ENCODE measurements at places on chromosomes 4 and X.

DNA sequence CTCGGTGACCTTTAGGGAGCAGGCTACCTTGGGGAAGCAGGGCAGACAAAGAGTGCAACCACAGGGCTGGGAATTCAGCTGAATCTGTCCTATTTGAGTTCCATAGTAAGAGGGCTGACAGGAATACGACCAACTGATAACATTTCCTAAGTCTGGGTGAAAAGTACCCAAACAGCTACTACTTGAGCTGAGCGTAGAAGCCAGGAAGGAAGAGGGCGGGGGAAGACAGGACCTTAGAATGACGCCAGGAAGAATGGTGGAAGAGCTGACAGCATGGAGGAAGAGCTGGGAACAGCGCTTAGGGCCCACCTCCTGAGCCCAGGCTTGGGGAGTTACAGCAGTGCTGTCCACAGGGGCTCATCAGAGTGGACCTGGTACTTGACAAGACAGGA, 14.4 kb downstream of the MECP2 start:
- DNase-seq, result no peak

GRCh38 chrX:132433551-132433950, 55.3 kb downstream of the MBNL3 start:
- no peak for DNase-seq

GRCh38 chr4:110195561-110196205, 2.7 kb downstream of the ELOVL6 start:
- no peak for DNase-seq

DNA sequence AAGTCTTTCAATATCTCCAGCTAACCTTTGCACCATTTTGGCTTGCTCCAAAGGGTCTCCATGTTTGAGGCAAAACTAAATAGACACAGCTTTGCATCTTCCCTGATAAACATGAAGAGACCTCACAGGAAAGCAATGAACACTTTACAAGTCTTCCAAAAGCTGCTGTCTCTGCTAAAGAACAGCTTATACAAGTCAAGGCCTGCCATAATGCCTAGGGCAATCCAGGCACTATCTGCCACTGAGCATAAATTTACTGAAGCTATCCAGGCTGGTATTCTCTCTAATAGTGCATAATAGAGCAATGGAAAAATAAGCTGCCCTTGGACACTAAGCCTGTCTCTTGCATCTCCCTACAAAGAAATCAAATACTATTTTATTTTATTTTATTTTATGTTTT, 60.1 kb upstream of the S100G start:
- no peak for DNase-seq

GRCh38 chr4:21900211-21900610, 48.4 kb downstream of the KCNIP4 start:
- DNase-seq, result no peak

GRCh38 chr4:128649575-128650205, 159.8 kb upstream of the JADE1 start:
- no peak for DNase-seq

DNA sequence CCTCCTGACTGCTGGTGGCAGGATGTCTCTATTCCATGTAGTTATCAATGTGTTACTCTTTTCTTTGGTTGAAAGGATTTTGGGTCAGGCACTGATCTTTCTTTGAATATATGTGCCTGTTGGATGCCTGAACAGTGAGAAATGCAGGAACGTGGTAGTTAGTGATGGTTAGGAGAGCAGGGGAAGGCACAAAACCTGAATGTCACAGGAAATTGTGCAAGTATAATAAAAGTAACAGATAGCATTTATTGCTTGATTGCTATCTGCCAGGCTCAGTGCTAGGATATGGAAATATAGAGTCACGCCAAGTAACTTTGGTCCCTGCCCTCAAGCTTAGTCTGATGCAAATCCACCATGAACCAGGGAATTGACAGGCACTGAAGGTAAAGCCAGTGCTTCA, 219.8 kb upstream of the FAT1 start:
- no peak for DNase-seq

DNA sequence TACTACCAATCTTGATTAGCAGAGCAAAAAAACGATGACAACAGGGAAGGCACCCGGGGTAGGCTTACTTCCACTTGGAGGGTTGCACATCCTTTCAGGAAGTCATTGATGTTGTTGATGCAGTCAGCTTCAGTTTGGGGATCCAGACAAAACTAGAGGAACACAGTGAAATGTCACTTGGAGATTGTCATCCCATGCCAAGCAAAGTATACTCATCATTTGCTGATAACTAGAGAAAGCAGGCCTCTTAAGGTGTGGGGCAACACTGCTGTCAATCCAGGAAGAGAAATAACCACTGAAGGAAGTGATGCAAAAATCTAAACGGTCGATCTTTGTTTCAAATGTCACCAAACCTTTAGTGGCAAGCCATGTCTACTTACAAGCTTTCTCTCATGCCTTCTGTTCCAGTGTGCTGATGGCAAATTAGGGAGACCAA, 1.4 kb downstream of the ARHGEF6 start:
- DNase-seq, result no peak

- DNase-seq, result no peak
These were observed 20.5 kb downstream of the PNMA6E start for GRCh38 chrX:153380691-153381090.

GRCh38 chr4:38925492-38926413, 58.1 kb downstream of the FAM114A1 start:
- DNase-seq, result no peak

- no peak for DNase-seq
These were observed 605.9 kb upstream of the DIPK2B start for GRCh38 chrX:45806410-45807121.

DNA sequence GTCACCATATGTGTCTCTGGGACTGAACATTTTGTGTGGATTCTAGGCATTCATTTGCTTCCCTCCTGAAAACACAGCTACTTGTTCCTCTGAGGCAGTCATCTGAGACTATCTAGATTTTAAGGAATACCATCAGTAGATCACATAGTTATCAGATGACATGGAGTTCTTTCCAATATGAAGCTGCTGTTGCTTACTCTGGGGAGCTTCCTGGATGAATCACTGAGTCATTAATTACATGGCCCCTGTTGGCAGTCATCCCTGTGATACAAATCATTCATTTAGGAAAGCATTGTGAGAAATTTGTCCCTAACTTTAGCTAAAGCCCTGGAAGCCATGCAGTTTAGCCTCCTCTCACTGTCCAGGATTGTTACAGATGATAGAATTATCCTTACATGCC, 98.2 kb upstream of the ARSJ start:
- DNase-seq, result no peak

DNA sequence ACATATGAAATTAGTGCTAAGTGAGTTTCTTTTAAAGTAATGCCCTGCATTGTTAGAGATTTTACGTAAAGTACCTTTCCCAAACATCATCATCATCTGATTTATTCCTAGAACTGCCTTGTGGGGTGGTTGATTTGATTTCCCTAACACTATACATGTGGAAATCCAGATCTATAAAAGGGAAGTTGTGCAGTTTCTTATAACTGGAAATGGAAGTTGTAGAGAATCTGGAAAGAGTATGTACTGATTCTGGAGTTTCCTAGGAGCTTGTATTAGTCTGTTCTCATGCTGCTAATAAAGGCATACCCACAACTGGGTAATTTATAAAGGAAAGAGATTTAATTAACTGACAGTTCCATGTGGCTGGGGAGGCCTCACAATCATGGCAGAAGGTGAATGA, 47.9 kb downstream of the BMP2K start:
- no peak for DNase-seq

DNA sequence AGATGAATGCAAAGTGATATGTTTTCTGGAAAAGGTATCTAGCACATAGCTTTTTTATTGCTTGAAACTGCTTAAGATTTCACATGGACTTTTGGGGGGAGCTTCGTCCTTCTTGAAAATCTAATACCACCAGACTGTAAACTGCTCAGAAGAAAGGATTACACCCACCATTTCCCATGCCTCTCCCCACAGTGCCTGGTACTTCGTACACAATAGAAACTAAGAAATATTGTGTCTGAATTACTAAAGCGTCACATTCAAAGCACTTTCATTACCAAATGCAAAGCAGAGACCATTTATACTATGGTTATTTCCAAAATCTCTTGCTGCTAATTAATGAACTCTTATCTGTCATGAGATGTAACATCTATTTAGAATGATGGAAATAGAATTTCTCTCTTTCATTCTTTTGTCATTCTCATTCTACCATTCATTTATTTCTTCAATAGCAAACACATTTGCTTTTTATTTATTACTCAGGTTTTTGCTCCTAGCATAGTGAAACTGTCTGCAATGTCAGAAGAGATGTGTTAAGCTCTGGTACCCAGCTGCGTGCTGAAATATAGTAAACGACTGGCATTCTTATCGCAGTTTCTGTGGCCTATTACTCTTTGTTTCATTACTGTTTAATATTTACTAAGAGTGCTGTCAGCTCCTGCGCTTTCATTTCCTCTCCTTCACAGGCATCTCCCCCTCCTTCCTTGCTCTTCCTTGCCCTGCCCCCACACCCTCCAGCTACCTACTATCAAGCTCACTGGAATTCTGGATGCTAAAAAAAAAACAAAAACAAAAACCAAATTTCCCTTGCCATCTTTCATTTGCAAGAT, 51.4 kb upstream of the RAPGEF2 start:
- no peak for DNase-seq

GRCh38 chr4:177574446-177574845, 132.2 kb upstream of the AGA start:
- DNase-seq, result no peak

DNA sequence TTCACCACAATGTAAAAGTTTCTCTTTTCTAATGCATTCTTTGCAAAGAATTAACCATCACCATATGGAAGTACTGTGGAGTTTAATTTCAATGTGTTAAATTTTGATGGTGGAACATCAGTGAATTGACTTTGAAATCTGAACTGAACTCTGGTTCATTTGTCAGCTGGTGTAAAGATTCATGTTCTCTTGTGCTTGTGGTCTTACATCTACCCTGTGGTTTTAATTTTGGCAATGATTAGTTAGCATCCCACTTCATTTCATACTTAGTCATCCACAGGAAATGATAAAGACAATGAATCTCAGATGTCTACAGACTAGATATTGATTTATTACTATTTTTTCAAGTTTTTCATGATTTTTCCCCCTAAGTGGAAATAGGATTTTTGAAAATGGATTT, 77.8 kb downstream of the GRID2 start:
- no peak for DNase-seq

DNA sequence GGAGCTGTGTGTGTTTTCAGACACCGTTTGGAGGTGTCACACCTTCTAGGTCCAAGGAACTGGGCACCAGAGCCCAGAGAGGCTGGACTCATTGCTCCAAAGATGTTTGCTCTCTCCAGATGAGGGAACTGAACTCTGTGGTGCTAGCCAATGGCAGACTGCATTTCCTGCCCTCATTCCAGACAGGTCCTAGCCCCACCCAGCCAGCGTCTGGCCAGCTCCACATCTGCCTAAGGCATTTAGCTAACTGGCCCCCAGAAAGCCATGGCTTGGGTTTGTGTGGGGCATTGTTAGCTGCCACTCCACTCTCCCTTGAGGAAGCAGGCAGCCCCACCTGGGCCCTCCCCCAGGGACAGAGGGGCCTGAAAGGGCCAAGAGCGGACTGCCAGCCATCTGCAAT, 11.4 kb downstream of the FGD1 start:
- DNase-seq, result no peak

DNA sequence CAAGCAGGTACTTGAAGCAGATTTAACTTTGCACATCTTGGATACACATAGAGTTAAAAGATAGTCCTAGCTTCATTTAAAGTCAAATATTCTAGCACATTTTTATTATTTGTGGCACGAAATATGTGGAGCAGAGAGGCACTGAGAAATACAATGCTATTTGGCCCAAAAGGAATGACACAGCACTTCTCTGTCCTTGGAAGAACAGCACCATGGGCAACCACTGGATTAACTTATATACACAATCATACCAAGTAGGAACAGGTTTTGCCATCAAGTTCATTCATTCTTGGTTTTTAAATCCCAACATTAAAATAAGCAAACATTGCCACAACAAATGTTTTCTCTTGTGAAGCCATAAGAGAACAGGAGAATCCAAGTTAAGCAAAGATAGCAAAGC, 924 bp upstream of the ENAM start:
- no peak for DNase-seq

GRCh38 chr4:13830449-13830848, 202.9 kb upstream of the BOD1L1 start:
- no peak for DNase-seq

- DNase-seq, result no peak
These were observed 25.0 kb downstream of the NSG1 start for GRCh38 chr4:4411906-4412305.
